ENCODE measurements at places on chromosomes 2 and 18.

DNA sequence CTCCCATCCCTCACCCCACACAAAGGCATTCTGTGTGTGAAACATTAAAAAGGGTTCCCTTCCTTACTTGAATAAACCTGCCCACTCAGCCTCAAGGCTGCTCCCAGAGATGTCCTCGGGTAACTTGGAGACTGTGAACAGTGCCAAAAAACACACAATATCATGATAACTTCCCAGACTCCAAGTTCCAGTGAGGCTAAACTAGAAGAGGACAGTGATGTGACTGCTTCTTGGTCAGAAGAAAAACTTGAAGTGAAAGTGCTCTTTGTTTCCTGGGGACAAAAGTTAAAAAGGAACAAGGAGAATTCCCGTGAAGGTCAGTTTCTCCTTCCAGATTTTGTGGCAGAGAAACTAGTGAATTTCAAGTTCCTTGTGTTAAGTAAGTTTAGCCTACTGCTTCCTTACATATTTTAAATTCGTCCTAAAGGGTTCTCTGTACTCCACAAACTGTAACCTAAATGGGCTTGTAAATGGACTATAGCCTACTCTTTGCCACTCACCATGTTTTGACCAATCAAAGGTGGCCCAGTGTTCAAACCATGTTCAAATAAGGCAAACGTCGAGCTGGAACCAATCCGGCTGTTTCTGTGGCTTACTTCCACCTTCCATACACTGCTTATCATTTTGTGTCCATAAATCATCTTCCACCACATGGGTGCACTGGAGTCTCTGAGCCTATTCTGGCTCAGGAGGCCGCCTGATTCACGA lies 20.4 kb downstream of the TPRKB start:
- DNase-seq, result no peak

DNA sequence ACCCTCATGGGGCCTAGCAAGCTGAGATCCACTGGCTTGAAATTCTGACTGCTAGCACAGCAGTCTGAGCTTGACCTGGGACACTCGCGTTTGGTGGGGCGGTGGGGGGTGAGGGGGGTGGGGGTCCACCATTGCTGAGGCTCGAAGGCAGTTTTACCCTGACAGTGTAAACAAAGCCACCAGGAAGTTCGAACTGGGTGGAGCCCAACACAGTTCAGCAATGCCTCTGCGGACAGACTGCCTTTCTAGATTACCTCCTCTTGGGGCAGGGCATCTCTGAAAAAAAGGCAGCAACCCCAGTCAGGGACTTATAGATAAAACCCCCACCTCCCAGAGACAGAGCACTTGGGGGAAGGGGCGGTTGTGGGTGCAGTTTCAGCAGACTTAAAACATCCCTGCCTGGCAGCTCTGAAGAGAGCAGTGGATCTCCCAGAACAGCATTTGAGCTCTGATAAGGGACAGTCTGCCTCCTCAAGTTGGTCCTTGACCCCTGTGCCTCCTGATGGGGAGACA lies 149.7 kb upstream of the TANK start:
- DNase-seq, result no peak

- no peak for DNase-seq
Measured at GRCh38 chr2:241569831-241570281, 11.3 kb downstream of the BOK start.

DNA sequence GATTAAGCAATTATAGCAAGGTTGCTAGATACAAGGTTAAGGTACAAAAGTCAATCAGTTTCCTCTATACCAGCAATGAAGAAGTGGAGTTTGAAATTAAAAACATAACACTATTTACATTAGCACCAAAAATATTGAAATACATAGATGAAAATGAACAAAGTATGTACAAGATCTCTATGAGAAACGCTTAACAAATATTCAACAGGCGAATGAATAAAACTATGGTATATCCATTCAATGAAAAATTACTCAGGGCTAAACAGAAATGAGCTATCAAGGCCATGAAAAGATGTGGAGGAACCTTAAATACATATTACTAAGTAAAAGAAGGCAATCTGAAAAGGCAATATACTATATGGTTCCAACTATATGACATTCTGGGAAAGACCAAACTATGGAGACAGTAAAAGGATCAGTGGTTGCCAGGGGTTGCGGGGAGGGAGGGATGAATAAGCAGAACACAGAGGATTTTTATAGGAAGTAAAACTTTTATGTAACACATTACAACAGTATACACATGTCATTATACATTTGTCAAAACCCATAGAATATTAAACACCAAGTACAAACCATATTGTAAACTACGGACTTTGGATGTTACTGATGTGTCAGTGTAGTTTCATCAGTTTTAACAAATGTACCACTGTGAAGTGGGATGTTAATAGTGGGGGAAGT lies 62.1 kb downstream of the RMDN2 start:
- DNase-seq, result no peak

GRCh38 chr18:58310517-58310916 lies 266.5 kb downstream of the NEDD4L start:
- DNase-seq, result no peak

- DNase-seq, result peak; percentile 18
Measured at GRCh38 chr2:151277067-151277466, 12.4 kb downstream of the NMI start.

GRCh38 chr2:31729442-31730092 lies 148.8 kb upstream of the SRD5A2 start:
- DNase-seq, result peak; percentile 37

- no peak for DNase-seq
Measured at GRCh38 chr2:236962816-236963215, 122.9 kb upstream of the COPS8 start.

DNA sequence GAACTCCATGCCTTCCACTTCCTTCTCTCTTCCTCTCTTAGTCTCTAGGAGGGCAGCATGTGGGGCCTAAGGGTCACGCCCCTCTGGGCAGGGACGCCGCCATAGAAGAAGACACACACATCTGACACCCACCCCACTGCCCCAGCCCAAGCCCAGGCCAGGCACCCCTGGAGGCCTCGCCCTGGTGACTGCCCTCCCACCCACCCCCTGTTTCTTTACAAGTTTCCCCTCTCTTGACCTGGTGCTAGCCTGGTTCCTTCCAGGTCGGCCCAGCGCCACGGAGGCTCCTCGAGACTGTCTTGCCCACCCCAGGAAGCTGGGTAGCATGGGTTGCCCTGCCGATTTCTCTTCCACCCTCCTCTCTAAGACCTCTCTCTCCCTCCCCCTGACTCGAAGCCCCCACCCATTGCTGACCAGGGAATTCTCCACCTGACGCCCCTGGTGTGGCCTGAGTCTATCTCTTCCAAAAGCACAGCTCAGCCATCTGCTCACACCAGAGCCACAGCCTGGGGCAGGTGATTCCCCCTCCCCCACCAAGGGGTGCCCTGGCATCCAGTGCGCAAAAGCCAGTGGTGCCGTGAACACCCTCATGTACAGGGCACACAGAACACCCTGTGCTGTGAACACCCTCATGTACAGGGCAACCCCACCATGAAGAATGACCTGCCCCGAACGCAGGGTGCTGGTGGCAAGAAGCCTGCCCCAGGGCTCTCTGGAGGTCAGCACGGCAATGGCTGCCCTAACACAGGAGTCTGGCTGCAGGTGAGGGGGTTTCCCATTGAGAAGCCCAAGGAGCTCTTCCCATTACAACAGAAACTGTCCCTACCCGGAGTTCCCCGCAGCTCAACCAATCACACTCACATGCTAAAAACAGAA lies 13.5 kb upstream of the SALL3 start:
- DNase-seq, result no peak

- peak; percentile 95 for DNase-seq
Measured at GRCh38 chr2:219497495-219498279, 1.0 kb upstream of the GMPPA start.

DNA sequence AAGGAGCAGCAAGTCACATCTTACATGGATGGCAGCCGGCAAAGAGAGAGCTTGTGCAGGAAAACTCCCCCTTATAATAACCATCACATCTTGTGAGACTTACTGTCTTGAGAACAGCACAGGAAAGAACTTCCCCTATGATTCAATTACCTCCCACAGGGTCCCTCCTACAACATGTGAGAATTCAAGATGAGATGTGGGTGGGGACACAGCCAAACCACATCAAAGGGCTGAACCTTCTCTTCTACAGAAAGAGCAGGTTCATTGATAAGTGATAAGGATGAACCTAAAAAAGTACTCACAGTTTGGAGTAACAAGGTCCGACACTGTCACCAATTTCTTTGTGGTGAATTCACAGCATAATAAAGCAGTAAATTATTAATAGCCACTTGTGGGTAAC lies 422.2 kb upstream of the FSIP2 start:
- no peak for DNase-seq

DNA sequence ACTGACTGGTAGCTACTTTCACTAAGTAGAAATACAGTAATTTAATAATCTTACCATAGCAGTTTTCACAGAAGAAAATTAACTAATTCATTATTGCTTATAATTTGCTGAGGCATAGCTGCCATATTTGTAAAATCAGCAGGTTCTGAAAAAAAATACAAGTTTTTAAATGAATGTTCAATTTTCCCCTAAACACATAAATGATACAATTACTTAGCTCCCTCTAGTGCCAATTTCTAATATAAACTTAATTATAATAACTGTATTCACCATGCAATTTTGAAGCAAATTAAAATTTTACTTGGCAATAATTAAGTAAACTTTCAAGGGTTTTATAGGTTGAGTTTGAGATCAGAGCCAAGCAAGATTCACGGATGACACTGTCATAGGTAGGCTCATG lies 1321.6 kb upstream of the ACVR2A start:
- DNase-seq, result peak; percentile 5

DNA sequence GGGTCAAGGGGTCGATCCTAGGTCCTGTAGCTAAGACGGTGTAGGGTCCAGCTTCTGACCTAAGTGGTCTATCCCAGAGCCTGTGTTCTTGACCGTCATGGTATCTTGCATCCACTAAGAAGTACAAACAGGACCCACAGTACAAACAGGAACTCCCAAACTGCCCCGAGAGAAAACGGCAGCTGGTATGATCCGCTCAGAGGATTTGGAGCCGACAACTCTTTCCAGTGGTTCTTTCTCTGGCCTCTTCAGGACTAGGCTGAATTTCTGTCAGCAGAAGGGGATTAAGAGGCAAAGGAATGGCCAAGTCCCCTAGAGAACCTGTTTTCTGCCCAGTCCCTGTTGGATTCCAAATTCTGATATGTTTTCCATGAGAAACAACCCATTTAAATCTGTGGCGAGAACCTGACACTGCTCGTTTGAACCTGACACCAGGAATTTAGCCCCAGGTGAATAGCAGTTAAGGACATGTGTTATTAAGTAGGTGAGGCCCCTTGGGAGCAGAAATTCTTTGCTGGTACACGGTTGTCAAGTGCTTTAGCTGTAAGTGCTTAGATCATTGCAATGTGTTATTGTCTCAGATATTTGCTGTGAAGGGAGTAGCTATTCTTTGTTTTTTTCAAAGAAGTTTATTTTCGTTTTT lies 50.5 kb upstream of the TXNDC2 start:
- DNase-seq, result no peak

GRCh38 chr2:100393362-100393761 lies 24.1 kb downstream of the CHST10 start:
- DNase-seq, result no peak

DNA sequence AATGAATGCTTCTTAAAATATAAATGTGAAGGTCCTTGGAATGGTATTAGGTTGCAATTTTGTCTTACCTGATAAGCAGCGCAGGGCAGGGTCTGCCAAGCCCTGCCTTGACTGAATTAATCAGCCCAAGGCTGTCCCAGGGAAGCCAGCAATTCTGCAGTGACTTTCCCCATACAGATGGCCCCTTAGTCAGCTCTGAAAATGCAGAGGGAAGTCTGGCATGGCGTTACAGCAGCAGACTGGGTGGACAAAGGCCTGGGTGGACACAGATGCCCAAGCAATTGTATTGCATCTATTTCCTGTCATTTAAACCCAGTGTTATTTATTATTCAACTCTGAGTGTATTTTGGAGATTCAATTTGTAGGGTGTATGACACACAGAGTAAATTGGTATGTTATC lies 56.6 kb upstream of the NOL4 start:
- DNase-seq, result no peak

DNA sequence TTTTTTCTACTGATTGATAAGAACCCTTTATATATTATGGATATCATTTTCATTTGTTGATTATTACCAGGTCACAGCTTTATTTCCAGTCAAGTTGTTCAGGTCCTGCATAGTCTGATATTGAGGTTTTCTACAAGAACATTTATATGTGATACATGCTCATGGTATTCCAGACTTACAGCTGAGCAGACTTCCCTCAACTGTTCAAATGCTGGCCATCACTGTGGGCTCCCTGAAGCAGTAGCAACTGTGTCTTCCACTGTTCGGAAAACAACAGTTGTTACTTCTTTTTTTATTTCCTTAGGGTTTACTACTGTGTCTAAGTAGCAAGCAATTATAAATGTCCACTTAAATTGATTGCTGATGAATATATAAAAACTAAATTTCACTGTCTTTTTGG lies 79.5 kb downstream of the DGKD start:
- no peak for DNase-seq

Measured in foreskin fibroblast (primary cell).